ENCODE measurements at places on chromosomes 6 and 20. TPM values are rescaled to one million over a fixed set of nuclear protein-coding genes. Genes with fewer than 3 reads are reported as not detected.

Gene HLA-DRA
- total RNA-seq, result not detected

Gene ROS1
- not detected for total RNA-seq

Gene POPDC3
- total RNA-seq, result 1.3 TPM

Gene SLC22A3
- total RNA-seq, result 0.32 TPM

All from epithelial cell of umbilical artery (primary cell).